Kidney glomerular epithelial cell (primary cell): ENCODE measurements at places on chromosomes 7 and 10.

DNA sequence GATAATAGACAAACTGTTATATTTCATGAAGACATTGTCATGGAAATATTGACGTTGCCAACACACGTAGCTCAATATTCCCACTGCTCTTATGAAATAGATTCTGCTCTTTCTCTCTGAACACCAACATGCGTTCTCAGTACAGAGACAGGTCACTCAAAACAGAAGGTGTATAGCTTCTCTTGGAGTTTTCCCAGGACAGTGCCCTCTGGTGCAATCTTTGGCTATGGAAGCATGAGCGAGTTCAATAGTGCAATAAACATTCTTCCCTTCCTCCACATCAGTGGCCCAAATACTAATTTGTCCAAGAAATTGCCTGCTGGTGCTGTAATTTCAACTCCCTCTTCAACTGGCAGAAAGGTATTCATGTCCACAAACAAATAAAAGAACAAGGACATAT is 145.3 kb downstream of the MAGI2 start:
- peak; percentile 40 for DNase-seq

GRCh38 chr7:41252551-41252950 is 450.3 kb downstream of the INHBA start:
- DNase-seq, result no peak

DNA sequence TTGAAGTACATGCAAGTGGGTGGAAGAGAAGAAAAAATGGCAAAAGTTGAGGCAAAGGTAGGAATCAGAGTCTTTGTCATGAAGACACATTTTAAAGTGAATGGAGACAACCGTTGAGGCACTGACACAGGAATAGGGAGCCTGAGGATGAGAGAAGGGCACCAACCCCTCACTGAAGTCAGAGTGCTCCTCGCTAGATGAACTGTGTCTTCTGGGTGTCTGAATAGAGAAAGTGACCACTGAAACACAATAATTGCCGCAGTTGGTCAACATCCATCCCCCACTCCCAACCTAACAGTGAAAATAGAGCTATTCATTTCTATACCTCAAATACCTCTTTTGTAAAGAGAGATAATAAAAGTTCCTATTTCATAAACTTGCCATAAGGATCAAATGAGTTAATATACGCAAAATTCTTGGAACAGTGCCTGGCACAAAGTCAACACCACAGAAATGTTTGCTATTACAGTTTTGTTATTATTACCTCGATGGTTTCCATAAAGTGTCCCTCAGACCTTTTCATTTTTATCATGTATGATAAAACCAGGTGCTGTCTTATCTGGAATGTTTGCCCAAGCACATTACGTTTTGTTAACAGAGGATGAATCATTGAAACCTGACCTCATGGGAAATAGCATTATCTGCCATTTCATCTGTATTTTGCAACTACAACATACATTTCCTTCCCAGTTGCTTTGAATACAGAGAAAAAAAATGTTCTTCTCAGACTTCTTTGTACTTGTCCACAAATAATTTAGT is 61.8 kb upstream of the SP4 start:
- no peak for DNase-seq

DNA sequence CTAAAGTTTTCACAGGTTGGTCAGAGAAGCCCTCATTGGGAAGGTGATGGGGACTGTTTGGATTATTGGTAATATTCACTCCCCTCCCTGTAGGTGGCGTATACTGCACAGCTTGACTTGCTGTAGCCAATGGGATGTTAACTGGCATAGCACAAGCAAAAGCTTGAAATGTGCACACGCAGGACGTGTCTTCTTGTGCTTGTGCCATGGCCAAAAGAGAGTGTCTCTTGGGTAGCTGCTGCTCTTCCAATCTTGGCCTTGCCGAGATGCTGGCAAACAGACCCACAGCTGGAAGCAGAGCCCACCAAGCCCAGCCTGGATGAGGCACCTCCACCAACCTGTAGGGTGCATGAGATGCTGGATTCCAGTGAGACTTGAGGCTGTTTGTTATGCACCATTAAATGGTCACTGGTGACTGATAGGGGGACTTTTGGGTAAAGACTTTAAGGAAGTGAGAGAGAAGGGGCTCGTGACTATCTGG is 266.0 kb downstream of the GRID1 start:
- peak; percentile 6 for DNase-seq

- peak; percentile 82 for DNase-seq
These were observed 4.0 kb upstream of the LFNG start for GRCh38 chr7:2515424-2516193.

DNA sequence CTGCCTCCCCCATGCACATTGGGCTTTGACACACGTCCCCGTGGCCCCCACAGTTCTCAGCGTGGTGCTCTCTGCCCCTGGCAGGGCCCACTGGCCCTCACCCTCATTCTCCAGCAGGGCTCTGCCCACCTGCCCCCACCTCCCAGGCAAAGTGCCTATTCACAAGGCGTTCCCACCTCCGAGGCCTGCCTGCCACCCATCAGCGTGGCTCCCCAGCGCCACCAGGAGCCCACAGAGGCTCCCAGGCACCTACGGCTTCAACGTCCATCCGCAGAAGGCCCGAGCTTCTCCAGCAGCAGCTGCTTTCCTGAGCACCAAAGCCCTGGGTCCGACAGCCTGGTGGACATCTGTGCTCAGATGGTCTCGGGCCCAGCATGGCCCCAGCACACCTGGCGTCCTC is 211.8 kb upstream of the PPP2R2D start:
- DNase-seq, result no peak

GRCh38 chr10:5188358-5188757 is 3.4 kb upstream of the AKR1C8 start:
- no peak for DNase-seq

DNA sequence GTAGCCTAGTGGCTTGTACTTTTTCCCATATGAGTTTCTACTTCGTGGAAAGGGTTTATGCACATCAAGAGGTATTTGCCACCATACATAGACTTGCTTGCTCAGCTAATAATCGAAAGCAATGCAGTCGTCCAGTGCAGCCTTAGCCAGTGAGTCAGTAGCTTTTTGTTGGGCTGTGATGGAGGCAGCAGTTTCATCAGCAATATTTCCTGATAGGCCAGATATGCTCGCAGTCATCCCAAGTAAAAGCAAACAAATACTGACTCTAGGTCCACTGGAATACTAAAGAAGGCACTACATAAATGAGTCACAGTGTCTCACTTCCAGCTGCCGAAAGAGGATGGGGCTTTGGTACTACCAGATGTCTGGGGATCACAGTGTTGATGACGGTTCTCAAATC is 2.1 kb upstream of the BNIP3 start:
- DNase-seq, result peak; percentile 60

- no peak for DNase-seq
These were observed 701 bp upstream of the GBX1 start for GRCh38 chr7:151168003-151168786.

DNA sequence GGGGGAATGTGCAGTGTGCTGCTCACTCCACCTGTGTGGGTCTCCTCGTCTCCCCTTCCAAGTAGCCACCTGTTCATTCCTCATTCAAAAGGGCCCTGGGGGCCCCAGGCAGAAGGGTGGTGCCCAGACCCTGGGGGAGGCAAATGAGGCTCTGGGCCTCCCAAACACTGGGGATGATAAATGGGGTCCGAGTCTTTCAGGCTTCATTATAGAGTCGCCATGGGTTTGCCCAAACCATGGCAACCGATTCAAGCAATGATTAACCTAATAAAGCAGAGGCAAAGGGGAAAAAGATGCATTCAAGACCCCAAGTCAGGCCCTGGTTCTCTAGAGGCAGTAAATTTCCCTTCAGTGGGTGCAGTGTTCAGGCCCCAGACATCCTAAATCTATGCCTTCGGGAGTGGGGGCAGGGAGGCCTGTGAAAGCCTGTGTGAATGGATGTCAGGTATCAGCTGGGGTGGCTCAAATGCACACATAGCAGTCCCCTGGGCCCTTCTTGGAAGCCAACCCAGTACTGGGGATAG is 10.4 kb downstream of the NEUROG3 start:
- DNase-seq, result no peak

GRCh38 chr10:13894412-13895093 is 307.8 kb downstream of the PRPF18 start:
- no peak for DNase-seq

DNA sequence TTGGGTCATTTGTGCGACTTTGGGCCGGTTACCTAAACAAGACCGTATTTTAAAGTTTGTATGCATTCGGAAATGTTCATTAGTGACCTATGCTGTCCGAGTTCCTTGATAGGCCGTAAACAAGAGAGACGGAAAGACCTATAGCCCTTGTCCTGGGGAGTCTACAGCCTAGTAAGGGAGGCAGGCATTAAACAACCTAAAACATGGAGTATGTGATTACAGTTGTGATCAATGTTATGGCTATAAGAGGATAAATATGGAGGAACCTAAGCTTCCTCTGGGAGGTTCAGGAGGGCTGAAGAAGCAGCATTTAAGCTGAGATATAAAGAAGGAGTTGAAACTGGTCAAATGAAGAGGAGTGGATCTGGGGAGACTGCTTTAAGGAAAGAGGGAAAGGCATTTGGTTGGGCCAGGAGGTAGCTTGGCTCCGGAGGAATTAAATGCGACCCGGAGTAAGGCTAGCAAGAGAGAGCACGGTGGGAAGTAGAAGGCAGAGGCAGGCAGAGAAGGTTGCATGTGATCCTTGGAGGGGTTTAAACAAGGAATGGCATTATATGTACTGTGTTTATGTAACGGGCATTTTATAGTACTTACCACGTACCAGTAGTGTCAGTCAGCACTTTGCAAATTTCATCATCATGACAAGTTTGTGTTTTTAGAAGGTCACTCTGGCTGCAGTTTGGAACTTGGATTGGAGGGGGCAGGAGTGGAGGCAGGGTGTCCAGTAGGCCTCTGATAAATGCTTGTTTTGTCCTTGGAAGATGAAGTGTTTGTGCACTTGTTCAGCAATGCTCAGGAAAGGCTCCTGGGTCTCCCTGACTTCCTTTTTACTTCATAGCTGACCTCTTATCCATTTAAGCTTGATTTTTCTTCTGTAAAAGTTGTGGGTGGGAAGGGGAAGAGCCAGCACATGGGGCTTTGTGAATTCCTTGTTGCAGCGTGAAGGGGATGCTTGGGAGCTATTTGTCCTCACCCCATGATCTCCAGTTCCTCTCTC is 1.0 kb upstream of the AVPI1 start:
- DNase-seq, result no peak

DNA sequence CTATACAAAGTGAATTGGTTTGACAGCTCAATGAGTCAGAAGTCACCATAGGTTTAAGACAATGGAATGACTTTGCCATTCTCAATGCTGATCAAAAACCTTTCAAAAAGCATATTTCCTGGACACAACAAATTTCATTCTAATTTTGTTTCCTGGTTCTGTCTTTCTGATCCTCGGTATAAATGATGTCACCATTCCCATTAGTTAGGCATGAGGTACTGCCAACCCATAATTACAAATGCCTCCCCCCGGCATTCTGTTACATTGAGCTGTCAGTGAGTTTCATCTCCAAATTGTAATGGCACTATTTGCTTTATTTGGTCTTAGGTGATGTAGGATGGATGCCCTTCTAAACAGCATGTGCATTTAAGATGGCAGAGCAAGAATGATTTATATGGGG is 81.7 kb upstream of the NFE2L3 start:
- DNase-seq, result no peak

DNA sequence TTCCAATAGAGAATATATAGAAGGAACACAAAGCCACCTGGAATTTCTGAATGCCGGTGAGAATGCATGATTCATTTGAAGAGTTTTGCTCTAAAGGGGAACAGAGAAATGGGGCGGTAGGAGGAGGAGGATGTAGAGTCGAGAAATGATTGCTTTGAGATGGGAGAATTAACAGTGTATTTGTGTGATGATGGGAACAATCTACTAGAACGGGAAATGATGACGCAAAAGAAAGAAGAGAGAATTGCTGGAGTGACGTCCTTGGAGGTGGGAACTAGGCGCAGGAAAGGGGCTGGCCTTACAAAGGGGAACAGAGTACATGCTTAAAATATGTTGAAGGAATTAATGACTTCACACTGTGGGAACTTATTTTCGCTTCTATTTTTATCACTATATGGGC is 188.1 kb downstream of the SDHAF3 start:
- DNase-seq, result no peak

GRCh38 chr7:33705333-33705833 is 200.0 kb upstream of the BMPER start:
- no peak for DNase-seq

GRCh38 chr10:98929709-98930108 is 305.9 kb downstream of the HPSE2 start:
- no peak for DNase-seq

- no peak for DNase-seq
These were observed 211.9 kb downstream of the GALNT17 start for GRCh38 chr7:71343892-71344291.

DNA sequence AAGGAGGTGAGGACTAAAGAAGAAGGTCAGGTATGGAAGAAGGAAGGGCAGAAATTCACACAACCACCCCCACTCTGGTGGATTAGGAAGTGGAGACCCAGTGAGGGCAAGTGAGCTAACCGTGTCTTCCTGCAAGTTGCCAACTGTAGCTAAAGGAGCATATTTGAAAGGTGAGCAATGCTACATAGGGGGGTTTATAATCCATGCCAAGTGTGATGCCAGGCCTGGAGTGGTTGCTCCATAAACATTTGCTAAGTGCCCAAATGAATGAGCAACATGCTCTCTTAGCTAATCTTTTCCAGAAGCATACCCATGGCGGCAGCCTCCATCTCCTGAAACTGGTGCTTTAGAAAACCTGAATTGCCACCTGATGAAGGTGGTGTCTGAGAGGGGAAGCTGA is 121.6 kb downstream of the LRRC18 start:
- no peak for DNase-seq

DNA sequence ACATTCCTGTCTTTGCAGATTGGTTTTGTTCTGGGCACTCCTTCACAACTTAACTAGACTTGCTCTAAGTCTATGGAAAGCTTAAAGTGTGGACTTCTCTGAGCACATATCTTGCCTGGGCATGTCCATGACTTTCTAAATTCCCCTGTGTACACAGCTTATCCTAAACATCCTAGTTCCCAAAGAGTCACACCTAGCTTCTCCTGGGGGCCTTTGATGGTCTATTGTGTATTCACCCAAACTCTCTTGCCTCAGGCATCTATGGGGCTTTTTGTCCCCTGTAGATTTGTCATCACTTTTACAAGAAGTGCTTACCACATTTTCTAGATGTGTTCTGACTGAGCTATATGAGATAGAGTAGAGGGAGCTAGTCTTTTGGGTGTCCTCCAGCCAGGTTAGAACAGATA is 12.2 kb upstream of the ZNF488 start:
- no peak for DNase-seq

DNA sequence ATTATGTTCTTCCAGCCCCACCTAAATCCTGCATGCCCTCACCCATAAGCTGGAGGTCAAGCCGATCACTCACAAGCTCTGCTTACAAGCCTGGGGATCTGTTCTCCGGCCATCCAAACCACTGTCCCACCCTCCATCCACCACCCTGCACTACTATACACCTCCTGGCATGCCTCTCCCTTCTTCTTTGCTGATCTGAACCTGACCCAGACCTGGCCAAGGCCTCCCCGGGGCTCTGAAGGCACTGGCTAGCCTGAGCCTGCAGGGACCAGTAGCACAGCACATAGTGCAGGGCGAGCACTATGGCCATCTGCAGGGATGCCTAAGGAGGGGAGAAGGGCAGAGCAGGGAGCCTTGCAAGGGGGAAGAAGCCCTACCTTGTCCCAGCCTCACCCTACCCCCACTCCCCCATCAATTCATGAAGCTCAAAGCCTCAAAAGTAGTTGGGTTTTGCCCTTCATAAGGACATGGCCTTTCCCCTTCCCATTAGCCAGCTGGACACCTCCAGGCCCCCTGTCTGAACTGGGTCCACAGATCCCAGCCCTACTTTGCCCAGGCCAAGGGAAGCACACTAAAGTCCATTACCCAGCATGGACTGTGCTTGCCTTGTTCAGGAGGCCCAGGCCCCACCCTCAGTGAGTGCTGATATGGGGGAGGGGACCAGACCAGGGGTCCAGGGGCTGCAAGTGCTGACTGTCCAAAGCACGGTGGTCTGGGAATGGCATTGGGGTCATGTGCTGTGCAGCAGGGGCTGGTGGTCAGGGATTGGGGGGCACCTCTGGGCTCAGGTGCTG is 29.6 kb downstream of the CHAT start:
- DNase-seq, result no peak
